Stimulated activated CD4-positive, alpha-beta T cell treated with anti-CD3 and anti-CD28 coated beads, Interleukin-2, amount 100 ng/mL, for 4 hours (primary cell): ENCODE measurements at places on chromosomes 13 and 19.

GRCh38 chr13:72125561-72125960, 258.6 kb upstream of the DACH1 start:
- DNase-seq, result no peak

- DNase-seq, result no peak
Observed at GRCh38 chr13:105008604-105009003, 1526.9 kb downstream of the EFNB2 start.

GRCh38 chr13:28282451-28282850, 144.1 kb downstream of the PAN3 start:
- DNase-seq, result no peak

DNA sequence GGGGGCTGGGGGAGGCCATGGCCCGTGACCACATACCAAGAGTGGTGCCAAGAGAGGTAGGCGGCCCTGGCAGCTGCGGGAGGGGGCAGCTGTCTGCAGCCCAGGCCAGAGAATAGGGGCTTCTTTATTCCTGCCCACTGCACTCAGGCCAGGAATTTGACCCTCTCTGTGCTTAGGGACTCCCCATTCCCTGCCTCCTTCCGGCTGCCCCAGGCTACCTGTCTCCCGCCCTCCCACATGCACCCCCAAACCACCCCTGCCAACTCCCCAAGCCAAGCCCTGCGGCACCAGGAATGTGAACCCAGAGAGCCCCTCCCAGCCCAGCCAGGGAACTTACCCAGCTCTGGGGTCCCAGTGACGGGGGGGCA, 687 bp downstream of the PLEKHA4 start:
- DNase-seq, result no peak

GRCh38 chr19:47428177-47428894, 9.0 kb upstream of the MEIS3 start:
- peak; percentile 87 for DNase-seq

GRCh38 chr19:49436381-49437017, 4.8 kb downstream of the SLC17A7 start:
- DNase-seq, result no peak

- no peak for DNase-seq
Observed at GRCh38 chr13:113299951-113300350, 2.9 kb downstream of the LAMP1 start.

DNA sequence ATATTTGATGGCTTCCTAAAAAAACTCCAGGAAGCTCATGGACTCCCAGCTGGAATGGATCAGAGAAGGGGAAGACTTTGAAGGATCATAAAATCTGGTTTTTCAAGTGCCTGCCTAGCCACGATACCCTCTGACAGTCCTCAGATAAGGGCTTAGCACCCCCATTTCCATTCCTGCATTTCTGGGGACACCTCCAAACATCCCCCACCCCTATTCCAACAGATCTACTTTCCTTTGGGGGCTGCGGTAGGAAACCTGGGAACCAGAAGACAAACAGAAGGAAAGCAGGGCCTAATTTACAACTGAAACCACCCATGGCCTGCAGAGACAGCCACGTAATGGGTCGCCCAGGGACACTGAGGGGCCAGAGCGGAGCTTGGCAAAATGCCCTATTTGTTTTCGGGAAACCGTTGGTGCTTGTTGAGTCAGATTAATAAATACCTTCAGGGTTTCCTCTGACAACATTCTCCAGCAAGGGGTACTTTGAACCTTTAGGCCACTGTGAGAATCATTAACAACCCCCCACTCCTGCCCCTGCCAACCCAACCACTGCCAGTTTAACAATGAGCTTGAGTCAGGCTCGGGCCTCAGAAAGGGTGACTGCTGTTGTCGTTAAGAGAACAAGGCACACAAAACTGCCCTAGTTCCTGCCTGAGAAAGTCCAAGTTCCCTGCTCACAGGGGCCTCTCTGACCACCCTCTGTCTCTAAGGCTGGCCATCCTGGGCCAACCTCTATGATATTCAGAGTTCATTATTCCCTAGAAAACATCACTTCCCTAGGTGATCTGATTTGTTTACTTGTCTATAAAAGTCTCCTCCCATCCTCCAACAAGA, 23.5 kb downstream of the RHPN2 start:
- DNase-seq, result no peak

DNA sequence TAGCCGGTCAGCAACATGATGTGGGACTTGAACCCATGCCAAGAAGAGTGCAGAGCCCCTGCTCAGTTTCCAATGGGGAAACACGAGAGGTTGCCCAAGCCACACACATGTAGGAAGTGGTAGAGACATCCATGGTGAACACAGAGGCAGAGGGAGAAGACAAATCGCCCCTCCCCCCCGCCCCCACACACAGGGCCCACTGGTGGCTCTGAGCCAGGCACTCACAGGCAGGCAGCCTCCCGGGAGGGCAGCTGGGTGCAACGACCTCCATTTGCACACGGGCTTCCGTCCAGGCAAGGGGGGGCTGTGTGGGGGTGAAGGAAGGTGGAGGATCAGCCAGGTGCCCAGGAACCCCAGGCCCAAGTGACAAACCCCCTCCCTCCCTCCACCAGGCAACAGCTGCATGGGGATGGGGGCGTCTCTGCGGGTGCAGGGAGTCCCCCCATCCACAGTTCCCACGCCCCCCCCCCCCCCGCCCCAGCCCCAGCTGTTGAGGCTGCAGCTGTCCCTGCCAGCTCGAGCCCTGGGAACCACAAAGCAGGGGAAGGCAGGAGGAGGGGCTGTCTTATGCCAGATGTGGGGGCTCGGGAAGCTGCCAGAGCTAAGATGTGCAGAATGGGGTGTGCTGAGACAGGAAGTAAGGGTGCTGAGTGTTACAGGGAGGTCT, 3.4 kb downstream of the NOTCH3 start:
- DNase-seq, result no peak
